Heart right ventricle (tissue), 16 donors: ENCODE measurements at places on chromosomes 12 and 14. TPM values are rescaled to one million over a fixed set of nuclear protein-coding genes. Genes with fewer than 3 reads are reported as not detected.

DNA sequence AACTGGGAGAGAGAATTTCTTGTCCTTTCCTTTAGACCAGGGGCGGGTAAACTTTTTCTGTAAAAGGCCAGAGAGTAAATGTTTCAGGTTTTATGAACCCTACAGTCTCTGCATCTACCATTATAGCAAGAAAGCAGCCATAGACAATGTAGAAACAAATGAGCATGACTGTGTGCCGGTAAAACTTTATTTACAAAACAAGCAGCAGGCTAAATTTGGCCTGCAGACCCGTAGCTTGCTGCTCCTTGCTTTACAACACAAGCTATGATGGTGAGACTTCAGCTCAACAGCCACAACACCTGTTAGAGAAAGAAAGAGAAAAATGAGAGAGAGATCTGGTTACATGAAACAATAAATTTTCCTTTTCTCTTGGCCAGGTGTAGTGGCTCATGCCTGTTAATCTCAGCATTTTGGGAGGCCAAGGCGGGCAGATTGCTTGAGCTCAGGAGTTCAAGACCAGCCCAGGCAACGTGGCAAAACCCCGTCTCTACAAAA lies 4.2 kb upstream of the CDC42BPB start:
- DNase-seq: no peak

GRCh38 chr14:60324837-60325236 lies 75.8 kb downstream of the PPM1A start:
- no peak for DNase-seq

The OASL gene
- total RNA-seq: 2.0 TPM

DNA sequence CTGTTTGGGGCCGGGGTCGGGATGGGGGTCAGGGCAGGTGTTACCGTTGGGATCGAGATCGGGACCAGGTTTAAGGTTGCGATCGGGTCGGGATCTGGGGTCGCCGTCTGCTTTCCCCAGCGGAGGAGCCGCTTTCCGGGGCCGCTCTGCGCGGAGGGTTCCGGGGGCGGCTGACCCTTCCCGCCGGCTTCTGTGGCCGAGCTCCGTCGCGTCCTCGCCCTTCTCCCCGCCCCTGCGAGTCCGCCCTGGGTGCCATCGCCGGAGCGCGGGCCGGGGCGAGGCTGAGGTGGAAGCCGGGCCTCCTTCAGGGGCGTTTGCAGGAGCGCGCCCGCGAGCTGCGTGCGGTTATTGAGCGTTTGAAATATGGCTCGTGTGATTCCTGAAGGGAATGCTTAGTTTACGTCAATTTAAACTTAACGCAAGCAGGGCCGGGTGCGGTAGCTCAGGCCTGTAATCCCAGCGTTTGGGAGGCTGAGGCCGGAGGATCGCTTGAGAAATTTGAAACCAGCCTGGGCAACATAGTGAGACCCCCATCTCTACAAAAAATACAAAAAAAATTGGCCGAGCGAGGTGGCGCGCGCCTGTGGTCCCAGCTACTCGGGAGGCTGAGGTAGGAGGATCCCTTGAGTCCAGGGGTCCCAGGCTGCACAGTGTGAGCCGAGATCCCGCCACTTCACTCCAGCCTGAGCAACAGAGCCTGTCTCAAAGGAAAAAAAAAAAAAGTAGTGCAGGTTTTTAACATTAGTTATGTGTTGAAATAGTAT lies 620 bp downstream of the PGAM5 start:
- DNase-seq: no peak

The CERS5 gene
- 9.5 TPM for total RNA-seq

GRCh38 chr14:50340963-50341362 lies 28.8 kb downstream of the DMAC2L start:
- DNase-seq: no peak

- DNase-seq: no peak
These were observed 337.3 kb upstream of the E2F7 start for GRCh38 chr12:77402716-77403115.

DNA sequence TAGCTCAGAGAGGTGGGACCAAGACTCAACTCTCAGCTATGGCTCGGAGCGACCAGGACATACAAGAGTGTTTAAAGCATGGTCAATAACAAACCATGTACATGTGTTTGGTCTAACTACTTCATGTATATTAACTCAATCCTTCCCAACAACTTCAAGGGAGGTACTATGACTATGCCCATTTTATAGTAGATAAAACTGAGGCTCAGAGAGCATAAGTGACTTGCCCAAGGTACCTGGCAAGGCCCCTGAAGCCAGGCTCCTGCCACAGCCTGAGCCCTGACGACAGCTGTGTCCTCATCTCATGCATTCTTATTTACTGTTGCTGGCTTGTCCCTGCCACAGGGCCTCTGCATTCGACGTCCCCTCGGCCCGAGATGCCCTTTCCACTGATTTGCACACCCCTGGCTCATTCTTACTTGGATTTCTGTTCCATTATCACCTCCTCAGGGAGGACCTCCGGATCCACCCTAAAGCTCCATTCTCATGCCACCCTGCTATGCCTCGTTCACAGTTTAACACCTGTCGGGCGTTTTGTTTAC lies 2.6 kb downstream of the TESC start:
- DNase-seq: no peak

The EMP1 gene
- 403 TPM for total RNA-seq

- DNase-seq: no peak
These were observed 43.9 kb downstream of the CCDC88C start for GRCh38 chr14:91373591-91374254.

GRCh38 chr12:79688376-79689060 lies 2.2 kb downstream of the PAWR start:
- no peak for DNase-seq

DNA sequence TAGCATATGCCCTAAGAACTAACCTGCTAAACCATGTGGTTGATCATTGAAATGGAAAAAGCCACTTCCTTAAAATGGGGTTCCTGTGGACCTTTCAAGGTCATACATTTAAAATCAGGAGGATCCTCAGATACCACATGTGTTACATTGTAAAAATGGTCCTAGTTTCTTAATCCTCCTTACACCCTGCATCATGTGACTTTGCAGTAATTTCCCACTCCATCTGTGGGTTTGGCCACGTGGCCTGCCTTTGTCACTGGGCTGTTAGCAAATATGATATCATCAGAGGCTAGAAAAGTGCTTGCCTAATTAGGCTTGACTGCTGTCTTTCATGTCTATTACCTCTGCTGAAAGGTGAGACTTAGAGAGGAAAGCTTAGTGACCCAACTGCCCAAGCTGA lies 70.7 kb downstream of the CMKLR1 start:
- DNase-seq: no peak

DNA sequence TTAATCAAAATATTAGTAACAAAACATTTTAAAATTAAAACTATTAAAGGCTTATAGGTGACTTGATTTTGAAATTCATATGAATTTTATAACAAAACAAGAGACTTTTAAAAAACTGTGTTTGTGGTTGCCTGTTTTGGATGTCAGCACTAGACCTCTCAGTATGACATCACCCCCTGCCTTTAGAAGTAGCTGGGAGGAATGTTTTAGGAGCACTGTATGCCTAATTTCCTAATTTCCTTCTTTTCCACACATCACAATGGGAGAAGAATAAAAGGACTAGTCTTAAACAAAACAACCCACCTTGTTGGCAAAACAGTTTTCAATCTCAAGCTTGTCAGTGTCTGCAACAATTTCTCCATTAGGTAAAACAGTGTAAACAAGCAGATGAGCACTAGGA lies 48.1 kb upstream of the PZP start:
- DNase-seq: no peak

The TSPAN8 gene
- 0.21 TPM for total RNA-seq

DNA sequence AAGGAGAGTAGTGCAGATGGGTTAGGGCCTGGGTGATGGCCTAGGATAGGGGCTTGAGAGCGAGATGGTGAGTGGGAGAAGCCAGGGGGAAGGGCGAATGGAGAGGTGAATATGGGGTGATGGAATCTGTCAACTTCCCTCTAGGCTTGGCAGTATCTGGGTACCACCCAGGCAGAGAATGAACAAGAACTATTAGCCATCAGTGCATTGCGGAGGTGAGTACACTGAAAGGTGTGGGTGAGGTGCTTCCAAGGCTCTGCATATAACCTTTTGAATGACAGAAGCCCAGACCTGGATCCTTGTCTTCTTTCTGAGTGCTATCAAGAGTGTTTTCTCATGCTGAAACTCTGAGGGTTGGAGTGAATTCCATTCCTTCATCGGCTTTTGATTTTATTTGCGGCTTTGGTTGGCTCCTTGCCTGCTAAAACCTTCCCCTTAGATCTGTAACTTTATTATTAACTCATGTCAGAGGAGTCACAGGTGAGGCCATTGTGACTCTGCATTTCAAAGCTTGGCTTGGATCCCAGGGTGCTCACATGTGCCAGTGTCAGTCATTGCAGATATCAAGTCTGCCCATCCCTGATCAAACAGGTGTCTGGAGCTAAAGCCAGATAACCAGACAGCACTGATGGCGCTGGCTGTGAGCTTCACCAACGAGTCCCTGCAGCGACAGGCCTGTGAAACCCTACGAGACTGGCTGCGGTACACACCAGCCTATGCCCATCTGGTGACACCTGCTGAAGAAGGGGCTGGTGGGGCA lies 18.6 kb downstream of the PEX5 start:
- DNase-seq: no peak

The PTCSC3 gene
- not detected for total RNA-seq

GRCh38 chr12:2160043-2160442 lies 107.3 kb downstream of the CACNA1C start:
- no peak for DNase-seq

DNA sequence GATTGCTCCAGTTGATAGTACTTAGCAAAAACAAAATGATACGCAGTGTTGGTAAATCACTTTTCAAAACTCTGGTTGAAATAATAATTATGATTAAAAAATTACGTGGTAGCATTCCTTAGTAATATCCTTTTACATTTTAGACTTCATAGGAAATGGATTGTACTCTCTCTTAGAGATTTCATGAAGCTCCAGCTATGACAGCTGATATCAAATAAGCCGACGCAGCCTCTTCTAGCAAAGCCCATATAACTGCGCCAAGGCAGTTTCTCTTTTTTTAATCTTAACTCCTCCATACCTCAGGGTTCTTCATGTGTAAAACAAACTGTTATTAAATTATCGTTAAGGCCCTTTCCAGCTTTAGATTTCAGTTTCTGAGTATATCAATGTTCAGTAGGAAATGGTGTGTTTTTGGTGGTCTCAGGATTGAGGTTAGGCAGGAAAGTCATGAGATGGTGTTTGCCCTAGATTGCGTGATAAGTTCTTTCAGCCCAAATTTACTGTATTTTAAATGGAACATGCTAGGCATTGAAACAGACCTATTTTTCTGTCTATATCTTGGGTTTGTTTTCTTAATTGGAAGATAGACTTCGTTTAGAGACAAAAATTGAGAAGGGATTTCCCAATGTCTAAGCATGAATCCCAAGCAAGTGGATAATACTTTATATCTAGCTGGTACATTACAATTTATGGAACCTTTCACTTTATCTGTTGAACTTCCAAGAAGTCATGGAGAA lies 902 bp upstream of the CFL2 start:
- DNase-seq: no peak

- DNase-seq: no peak
These were observed 67.6 kb upstream of the GPATCH2L start for GRCh38 chr14:76083796-76084765.

DNA sequence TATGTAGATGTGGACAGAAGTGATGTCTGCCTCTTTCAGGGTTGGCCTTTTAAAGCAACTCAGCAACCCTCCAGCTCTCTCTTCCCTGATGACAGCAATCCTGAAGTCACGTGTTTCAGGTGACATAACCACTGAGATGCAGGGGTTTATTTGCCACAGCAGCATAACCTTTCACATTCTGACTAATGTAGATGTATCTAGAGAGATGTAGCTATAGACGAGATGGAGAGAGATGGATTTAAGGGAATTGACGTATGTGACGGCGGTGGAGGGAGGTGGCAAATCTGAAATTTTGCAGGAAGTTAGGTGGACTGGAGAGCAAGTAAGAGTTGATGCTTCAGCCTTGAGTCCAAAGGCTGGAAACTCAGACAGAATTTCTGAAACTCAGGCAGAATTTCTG lies 126.0 kb downstream of the ZFP36L1 start:
- DNase-seq: no peak

The MIPOL1 gene
- 4.2 TPM for total RNA-seq

The RPAP3 gene
- 25.6 TPM for total RNA-seq

The MLXIP gene
- 18.4 TPM for total RNA-seq

The EML1 gene
- 30.7 TPM for total RNA-seq
